NCI-H460 (cell line): ENCODE measurements at places on chromosomes 13 and 19.

- no peak for DNase-seq
Observed at GRCh38 chr13:27922883-27923612, 3.2 kb downstream of the PDX1 start.

DNA sequence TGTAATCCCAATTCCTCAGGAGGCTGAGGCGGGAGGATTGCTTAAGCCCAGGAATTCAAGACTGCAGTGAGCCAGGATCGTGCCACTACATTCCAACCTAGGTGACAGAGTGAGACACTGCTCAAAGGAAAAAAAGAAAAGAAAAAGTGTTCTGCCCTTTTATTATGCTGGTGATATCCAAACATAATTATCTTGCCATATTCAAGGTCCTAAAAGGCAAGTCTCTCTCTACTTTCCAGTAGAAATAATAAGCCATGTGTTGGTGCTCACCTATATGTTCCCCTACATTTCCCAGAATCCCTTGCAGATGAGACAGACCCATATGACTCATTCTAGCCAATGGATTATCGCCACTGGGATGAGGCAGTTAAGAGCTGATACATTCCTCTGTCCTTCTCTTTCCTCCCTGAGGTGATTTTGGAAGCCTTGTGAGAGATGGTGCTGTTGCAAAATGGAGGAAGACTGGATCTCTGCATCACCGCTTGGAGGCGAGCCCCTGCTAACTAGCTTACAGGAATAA lies 58.3 kb upstream of the MRI1 start:
- DNase-seq: no peak

- DNase-seq: no peak
Observed at GRCh38 chr13:98476106-98476505, 100.8 kb downstream of the STK24 start.

- no peak for DNase-seq
Observed at GRCh38 chr19:4728871-4729270, 5.2 kb upstream of the DPP9 start.

GRCh38 chr19:3785451-3785937 lies 687 bp downstream of the MATK start:
- no peak for DNase-seq

- DNase-seq: no peak
Observed at GRCh38 chr19:18157465-18158063, 4.6 kb downstream of the PIK3R2 start.

- DNase-seq: no peak
Observed at GRCh38 chr13:39789451-39789850, 134.0 kb downstream of the COG6 start.

- no peak for DNase-seq
Observed at GRCh38 chr13:76455960-76456359, 430.2 kb downstream of the KCTD12 start.

GRCh38 chr19:2360833-2361232 lies 768 bp downstream of the TMPRSS9 start:
- no peak for DNase-seq

DNA sequence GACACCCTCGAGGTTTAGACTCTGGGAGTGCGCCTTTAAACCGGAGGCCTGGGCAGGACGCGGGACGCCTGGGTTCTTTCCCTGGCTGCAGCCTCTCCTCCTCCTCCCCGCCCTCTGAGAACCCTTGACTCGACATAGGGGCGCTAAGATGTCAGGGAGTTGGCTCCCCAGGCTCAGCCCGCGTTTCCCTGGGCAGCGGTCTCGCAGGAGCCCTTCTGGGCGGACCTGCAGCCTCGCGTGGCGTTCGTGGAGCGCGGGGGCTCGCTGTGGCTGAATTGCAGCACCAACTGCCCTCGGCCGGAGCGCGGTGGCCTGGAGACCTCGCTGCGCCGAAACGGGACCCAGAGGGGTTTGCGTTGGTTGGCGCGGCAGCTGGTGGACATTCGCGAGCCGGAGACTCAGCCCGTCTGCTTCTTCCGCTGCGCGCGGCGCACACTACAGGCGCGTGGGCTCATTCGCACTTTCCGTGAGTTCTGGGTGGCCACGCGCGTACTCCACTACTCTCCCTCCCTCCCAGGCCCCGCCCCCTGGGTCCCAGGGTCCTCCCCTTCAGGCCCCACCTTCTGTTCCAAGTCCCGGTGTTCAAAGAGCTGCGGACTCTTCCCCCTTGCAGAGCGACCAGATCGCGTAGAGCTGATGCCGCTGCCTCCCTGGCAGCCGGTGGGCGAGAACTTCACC lies 1.3 kb downstream of the ICAM5 start:
- no peak for DNase-seq
